Colonic mucosa (tissue), 4 donors: ENCODE measurements at places on chromosomes 2 and 18.

GRCh38 chr2:143524119-143524553 lies 394.9 kb downstream of the ARHGAP15 start:
- no peak overlapping the region for H3K27ac ChIP-seq
- no peaks in the 10 kb centered on the region for H3K27me3 ChIP-seq
- H3K4me1 ChIP-seq = no peaks in the 10 kb centered on the region
- H3K36me3 ChIP-seq = no peaks in the 10 kb centered on the region
- DNase-seq = no peak

- no peaks in the 10 kb centered on the region for H3K27me3 ChIP-seq
- no peaks in the 10 kb centered on the region for H3K36me3 ChIP-seq
- H3K4me1 ChIP-seq = peaks cover 6% of the 10 kb centered on the region
- H3K4me3 ChIP-seq = no peak overlapping the region
- peak overlapping the region; percentile 18 for H3K27ac ChIP-seq
- peak; percentile 50 for DNase-seq
Observed at GRCh38 chr18:76476665-76477561, 18.1 kb downstream of the ZNF516 start.

DNA sequence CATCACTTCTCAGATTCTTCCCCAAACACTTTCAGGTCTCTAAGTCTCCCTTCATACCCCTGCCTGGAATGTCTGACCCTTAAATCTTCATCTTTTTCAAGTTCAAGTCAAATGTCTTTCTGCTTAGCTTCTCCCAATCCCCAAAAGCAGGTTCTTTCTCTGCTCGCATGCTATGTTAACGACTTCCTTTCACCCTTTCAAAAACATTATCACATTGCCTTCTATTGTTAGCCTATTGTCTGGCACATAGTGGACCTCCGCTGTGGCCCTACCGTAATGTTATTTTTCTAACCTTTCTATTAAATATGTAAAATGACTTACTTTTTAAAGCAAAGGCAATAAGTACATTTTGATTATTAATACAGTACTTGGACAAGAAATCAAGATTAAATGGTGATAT lies 2.2 kb downstream of the CDKL4 start:
- no peak overlapping the region for H3K27ac ChIP-seq
- DNase-seq = no peak
- H3K27me3 ChIP-seq = no peaks in the 10 kb centered on the region

GRCh38 chr2:213451542-213452239 lies 167.4 kb downstream of the SPAG16 start:
- no peaks in the 10 kb centered on the region for H3K27me3 ChIP-seq
- H3K27ac ChIP-seq = peak overlapping the region; percentile 29
- H3K4me1 ChIP-seq = no peaks in the 10 kb centered on the region

GRCh38 chr2:170690640-170691039 lies 24.5 kb upstream of the SP5 start:
- H3K4me1 ChIP-seq = no peaks in the 10 kb centered on the region
- no peak overlapping the region for H3K27ac ChIP-seq
- no peak for DNase-seq
- no peaks in the 10 kb centered on the region for H3K27me3 ChIP-seq
- H3K36me3 ChIP-seq = no peaks in the 10 kb centered on the region
